Gastrocnemius medialis (tissue), 4 donors: ENCODE measurements at places on chromosomes 13 and 19.

- no peak for DNase-seq
These were observed 661 bp upstream of the BABAM1 start for GRCh38 chr19:17266589-17266974.

- no peak for DNase-seq
These were observed 340.0 kb downstream of the DCT start for GRCh38 chr13:94139393-94139995.

- DNase-seq = no peak
These were observed 1.3 kb downstream of the ITGBL1 start for GRCh38 chr13:101453784-101454201.

- DNase-seq = peak; percentile 34
These were observed 17.0 kb upstream of the COX7A1 start for GRCh38 chr19:36169084-36169760.

GRCh38 chr13:77143431-77143830, 116.5 kb upstream of the FBXL3 start:
- no peak for DNase-seq

GRCh38 chr13:39565036-39565949, 37.7 kb downstream of the LHFPL6 start:
- DNase-seq = no peak

DNA sequence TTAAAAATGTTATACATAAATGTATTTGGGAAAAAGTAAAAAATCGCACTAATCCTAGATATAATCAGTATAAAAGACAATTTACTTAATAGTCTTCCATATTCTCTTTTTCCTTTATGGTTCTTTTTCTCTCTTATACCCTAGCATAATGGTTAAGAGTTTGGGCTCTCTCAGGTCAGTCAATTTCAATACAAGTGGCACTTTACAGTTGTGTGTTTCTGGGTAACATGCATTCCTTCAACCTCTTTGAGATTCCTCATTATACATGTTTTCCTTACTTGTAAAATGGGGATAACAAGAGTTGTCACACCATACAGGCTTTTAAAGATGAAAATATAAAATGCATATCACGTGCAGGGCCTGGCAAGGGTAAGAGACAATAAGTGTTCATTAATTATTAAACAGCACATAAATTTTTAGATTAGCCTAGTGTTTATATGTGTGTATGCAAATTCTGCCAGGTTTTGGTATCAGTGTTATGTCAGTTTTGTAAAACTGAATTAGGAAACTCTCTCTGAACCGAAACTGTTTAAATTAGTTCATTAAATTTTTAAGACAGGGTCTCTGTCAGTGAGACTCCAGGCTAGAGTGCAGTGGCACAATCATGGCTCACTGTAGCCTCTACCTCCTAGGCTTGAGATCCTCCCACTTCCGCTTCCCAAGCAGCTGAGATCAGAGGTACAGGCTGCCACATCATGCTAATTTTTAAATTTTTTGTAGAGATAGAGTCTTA, 49.8 kb downstream of the ELF1 start:
- DNase-seq = no peak

- no peak for DNase-seq
These were observed 141.6 kb downstream of the FGF14 start for GRCh38 chr13:102260256-102260655.

DNA sequence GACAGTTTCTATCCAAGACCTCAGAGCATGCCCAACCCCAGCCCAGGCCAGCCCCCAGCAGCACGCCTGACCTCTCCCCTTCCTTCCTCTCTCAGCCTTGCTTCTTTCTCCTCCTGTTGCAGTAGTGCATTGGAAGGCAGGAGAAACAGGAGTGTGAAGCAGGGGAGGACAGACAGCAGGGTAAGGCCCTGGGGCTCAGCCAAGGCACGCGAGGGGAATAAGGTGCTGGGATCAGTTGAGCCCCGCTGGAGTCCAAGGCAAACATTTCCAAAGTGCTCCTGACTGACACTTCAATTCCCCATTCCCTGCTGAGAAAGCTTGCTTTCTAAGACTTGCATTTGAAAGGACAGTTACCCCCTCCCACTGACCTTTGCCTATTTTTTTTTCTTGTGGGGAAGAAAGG, 73.1 kb upstream of the OLFM4 start:
- DNase-seq = no peak

GRCh38 chr19:47492137-47492533, 8.1 kb upstream of the KPTN start:
- DNase-seq = no peak

DNA sequence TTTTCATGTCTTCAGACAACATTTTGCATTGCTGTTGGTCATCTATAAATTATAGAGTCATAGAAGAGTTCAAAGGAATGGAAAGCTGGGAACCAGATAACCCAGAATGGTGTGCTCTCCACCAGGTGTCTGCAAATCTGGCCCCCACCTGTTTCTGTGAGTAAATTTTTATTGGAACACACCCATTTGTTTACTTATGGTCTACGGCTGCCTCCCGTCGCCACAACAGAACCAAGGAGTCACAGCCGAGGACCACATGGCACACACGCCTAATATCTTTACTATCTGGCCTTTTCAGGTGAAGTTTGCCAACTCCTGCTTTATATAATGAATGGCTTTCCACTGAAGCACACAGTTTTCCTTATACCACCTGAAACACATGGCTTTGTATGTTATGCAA, 58.2 kb downstream of the EFNB2 start:
- DNase-seq = no peak

DNA sequence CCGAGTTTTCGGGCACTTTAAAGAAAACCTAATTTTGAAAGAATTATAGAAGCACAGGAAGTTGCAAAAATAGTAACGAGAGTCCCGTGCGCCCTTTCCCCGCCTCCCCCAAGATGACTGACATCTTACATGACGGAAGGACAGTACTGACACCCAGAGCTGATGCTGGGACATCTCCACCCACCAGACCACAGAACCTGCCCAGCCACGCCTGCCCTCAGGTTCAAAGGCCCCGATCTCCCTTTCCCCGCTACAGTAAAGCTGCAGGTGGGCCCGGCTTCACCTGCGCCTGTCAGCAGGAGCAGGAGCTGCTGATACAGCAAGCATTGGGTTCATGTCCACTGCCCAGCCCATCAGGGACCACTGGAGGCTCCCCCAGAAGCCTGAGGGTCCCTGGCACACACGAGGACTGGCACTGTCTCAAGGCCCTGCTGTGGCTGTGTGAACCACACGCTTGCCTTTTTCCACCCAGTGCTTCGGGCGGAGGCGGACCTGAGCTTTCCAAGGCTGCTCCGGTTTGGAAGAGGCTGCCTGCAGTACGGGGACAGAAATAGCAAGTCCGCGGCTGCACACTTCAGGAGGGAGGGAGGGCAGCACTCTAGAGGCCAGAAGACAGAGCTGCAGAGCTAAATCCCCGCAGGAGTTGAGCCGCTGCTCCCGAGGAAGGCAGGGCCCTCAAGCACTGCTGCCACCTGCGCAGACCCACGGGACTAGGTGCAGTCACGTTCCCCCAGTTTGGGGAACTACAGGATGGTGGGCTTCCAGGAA, 8.7 kb downstream of the MAP2K2 start:
- no peak for DNase-seq

GRCh38 chr13:90232291-90232690, 1115.2 kb upstream of the MIR17HG start:
- no peak for DNase-seq

GRCh38 chr13:97376981-97377380, 57.0 kb upstream of the RAP2A start:
- no peak for DNase-seq

DNA sequence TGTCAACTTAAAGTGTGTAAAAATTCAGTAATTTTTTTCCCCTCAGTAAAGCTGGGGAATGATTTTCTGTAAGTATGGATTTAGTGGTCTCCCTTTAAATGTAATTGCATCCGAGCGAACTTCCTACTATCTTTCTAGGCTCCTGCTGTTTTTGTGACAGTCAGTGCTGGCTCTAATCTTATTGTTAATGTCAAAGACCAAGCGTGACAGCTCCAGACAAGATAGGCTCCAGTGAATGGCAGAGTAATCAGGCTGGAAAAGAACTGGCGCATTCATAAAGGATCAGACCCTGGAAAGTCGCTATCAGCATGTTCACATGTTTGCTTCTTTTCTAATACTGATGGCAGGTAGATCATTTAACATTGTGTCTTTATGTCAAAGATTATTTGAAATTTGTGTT, 908.0 kb upstream of the ATXN8OS start:
- DNase-seq = no peak

DNA sequence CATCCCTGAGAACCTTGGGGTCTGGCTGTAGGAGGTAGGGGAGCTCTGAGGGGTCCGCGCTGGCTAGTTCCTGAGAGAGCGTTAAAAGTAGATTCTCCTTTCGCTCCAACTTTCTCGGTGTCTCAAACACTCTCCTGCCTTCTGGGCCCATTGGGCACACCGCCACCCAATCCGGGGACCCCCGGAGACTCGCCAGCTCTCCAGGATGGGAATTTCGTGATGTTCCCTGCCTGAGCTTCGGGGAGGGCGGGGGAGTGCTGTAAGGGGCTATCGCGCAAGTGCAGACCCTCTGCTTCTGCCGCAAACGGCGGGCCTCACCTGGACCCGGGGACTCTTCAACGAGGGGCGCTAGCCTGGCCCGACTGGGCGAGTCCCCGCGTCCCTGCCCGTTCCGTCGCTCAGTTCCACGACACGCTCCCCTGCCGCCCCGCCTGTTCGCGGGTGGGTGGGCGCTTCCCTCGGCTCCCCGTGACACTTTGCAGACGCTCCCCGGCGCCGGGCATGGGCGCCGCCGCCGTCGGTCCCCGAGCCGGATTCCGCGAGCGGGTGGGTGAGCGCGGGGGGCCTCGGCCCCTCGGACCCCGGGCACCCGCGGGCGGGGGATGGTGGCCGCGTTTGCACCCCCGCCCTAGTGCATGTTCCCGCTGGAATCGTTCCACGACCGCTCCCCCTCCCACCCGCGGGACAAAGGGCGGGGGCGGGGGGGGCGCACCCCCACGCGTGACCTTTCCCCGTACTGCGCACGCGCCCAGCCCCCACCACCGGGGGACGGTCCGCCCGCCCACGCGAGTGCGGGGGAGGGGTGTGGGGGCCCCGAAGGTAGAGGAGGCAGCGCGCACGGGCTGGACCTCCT, at the start of gene CCDC106:
CCDC106 (plus strand) TSS at position 481 of the 853 bp plus-strand sequence. CDS start 835 bp downstream, outside the sequence.
- DNase-seq = peak; percentile 56

DNA sequence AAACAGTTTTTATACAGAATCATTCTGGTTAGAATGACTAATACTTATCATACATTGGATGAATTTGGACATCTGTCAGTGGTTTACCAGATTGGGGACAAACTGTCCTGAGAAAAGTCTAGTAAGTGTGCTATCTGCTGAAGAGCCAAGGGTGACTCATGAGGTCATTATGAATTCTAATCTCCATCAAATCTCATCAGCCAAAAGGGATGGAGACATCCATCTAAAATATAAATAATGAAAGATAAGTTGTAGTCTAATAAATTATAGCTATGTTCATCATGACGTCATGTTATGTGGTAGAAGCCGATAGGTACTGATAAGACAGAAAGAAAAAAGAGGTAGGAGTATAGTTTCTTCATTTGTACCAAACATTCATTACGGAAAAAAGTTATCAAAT, 804.4 kb downstream of the PCDH9 start:
- DNase-seq = no peak

DNA sequence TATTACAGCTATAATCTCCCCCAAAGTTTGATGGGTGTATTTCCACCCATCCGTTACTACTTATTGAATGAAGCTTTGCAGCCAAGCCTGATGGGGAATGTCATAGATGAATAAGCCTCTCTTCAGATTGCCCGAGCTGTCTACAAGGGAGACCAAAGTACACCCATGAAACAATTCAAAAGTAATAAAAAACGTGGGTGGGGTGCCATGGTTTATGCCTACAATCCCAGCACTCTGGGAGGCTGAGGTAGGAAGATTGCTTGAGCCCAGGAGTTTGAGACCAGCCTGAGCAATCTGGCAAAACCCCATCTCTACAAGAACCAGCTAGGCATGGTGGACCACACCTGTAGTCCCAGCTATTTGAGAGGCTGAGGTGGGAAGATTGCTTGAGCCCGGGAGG, 419.2 kb downstream of the FGF9 start:
- DNase-seq = no peak
